Glomerular endothelial cell (primary cell): ENCODE measurements at places on chromosomes 2 and 18. TPM values are rescaled to one million over a fixed set of nuclear protein-coding genes. Genes with fewer than 3 reads are reported as not detected.

- DNase-seq = no peak
Observed at GRCh38 chr2:172108587-172108930, 5.9 kb upstream of the DLX2 start.

GRCh38 chr2:144449028-144449406 lies 70.9 kb downstream of the ZEB2 start:
- no peak for DNase-seq

- DNase-seq = no peak
Observed at GRCh38 chr2:163621445-163622004, 114.3 kb downstream of the FIGN start.

DNA sequence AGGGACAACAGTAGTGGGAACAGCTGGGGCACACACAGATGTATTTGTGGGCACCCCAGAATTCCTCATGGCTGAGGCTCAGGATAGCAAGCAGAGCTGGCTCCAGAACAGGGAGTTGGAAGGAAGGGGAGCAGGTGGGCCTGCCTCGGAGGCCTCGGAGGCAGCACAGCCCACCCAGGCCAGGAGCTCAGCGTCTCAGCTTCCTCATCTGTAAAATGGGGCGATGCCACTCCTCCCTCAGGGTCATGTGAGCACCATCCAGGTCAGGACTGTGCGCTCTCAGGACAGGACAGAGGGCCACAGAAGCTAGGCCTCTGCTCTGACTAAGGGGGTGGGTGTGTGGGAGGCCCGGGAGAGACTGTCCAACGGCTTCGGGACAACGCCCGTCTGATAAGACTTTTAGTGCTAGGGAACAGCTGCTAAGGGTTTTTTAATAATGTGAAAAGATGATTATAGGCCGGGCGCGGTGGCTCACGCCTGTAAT lies 106.2 kb downstream of the HDAC4 start:
- DNase-seq = no peak

Gene SEPTIN10
- total RNA-seq = 87.3 and 92.1 TPM in 2 replicates
